A549 treated with dexamethasone at 1 μM for 4 hours (cell line): ENCODE measurements at places on chromosomes 4 and X. TPM values are rescaled to one million over a fixed set of nuclear protein-coding genes. Genes with fewer than 3 reads are reported as not detected.

The ZNF157 gene
- total RNA-seq = 0.05 TPM in 2 of 5 replicates, not detected in the others

The MAMLD1 gene
- 5.3 to 6.4 TPM (median 5.9 TPM) in 5 replicates for total RNA-seq

The PPP3CA gene
- 26.7 to 45.4 TPM (median 32.7 TPM) in 5 replicates for total RNA-seq

The TBC1D8B gene
- 0.99 to 1.8 TPM (median 1.5 TPM) in 5 replicates for total RNA-seq

The SOWAHB gene
- 0.02 to 0.06 TPM (median 0.04 TPM) in 4 of 5 replicates, not detected in the other for total RNA-seq

The ASB12 gene
- not detected in 5 replicates for total RNA-seq

The ARHGAP10 gene
- 14.0 to 15.9 TPM (median 15.3 TPM) in 5 replicates for total RNA-seq

The TCEAL7 gene
- total RNA-seq = not detected in 5 replicates

The RHOXF2 gene
- not detected in 5 replicates for total RNA-seq

The SHISA3 gene
- 0.03 to 0.06 TPM in 2 of 5 replicates, not detected in the others for total RNA-seq

The ADH1B gene
- not detected in 5 replicates for total RNA-seq

The NEIL3 gene
- total RNA-seq = 6.8 to 9.2 TPM (median 8.9 TPM) in 5 replicates

The SPATA18 gene
- total RNA-seq = 3.4 to 5.1 TPM (median 4.6 TPM) in 5 replicates

The JCHAIN gene
- 0.06 to 0.23 TPM (median 0.14 TPM) in 4 of 5 replicates, not detected in the other for total RNA-seq

The FAM9A gene
- total RNA-seq = not detected in 5 replicates

The SYN1 gene
- total RNA-seq = 0.15 to 0.73 TPM (median 0.42 TPM) in 5 replicates

The TEX28 gene
- total RNA-seq = 0.09 TPM in 1 of 5 replicates, not detected in the others

The NUDT11 gene
- total RNA-seq = 2.6 to 3.2 TPM (median 3.0 TPM) in 5 replicates

The PRDM5 gene
- total RNA-seq = 2.9 to 5.1 TPM (median 4.4 TPM) in 5 replicates

The TLR3 gene
- 0.19 to 0.43 TPM (median 0.36 TPM) in 5 replicates for total RNA-seq

The APLN gene
- total RNA-seq = 0.68 to 0.90 TPM (median 0.77 TPM) in 5 replicates

The CCDC158 gene
- total RNA-seq = 0.02 TPM in 1 of 5 replicates, not detected in the others

The OPRPN gene
- not detected in 5 replicates for total RNA-seq

The SYNPO2 gene
- 0.72 to 1.3 TPM (median 1.0 TPM) in 5 replicates for total RNA-seq

The GYG2 gene
- 3.9 to 6.0 TPM (median 4.9 TPM) in 5 replicates for total RNA-seq
